ENCODE measurements at places on chromosomes 16 and 17.
A peak's percentile ranks its signal among the peaks of the same experiment; 100 is the strongest.

GRCh38 chr17:82957469-82957795, 117.6 kb upstream of the ZNF750 start:
- DNase-seq: no peak

DNA sequence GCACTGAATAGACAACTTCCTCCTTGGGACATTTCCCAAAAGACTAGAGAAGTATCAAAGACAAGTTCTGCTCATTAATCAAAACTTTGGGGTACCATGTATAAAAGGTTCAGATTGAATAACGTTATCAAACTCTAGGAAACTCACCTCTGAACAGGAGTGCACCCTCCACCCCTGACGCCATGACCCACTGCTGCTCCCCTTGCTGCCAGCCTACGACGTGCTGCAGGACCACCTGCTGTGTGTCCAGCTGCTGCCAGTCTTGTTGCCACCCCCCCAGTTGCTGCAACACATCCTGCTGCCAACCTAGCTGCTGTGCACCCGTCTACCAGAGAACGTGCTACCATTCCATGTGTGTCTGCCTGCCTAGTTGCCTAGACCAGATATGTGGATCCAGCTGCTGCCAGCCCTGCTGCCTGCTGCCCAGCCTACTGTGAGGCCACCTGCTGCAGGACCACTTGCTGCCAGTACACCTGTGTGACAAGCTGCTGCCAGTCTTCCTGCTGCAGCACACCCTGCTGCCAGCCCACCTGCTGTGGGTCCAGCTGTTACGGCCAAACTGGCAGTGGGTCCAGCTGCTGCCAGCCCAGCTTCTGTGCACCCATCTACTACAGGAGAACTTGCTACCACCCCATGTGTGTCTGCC, 13.8 kb upstream of the KRTAP9-2 start:
- no peak for DNase-seq

GRCh38 chr17:81256616-81257015, 17.5 kb downstream of the NDUFAF8 start:
- no peak for DNase-seq

DNA sequence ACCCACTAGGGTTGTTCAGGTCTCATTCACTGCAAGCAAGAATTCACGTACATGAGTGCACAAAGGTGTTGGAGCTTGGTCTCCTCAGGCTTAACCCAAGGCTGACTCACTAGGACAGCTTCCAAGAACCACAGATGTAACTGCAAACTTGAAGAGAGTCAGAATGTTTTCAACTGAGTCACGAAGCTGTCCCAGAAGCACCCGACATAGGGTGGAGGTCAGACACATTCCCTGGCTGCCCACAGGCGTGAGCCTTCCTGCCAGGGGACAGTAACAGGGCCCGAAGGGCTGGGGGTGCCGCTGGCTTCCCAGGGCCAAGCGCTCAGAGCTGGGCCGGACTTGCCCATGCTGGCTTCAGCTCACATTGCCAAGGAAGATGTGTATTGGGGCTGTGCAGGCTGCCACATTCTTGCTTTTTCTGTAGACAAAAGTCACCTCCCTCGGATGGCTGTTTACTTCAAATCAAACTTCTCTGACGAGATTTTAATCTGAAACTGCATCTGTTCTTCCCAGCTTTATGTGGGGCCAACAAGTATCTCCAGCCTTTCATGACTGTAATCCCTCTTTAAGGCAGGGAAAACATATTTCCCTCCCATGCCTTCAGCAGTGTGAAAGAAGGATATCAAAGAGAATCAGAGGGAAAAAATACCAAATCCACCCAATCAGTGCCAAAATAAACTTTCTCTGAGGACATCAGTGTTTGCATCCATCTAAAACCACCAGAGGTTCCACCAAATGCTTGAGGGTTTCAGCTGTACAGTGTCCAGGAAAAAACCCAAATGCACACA, 14.3 kb downstream of the CMTM3 start:
- no peak for DNase-seq

DNA sequence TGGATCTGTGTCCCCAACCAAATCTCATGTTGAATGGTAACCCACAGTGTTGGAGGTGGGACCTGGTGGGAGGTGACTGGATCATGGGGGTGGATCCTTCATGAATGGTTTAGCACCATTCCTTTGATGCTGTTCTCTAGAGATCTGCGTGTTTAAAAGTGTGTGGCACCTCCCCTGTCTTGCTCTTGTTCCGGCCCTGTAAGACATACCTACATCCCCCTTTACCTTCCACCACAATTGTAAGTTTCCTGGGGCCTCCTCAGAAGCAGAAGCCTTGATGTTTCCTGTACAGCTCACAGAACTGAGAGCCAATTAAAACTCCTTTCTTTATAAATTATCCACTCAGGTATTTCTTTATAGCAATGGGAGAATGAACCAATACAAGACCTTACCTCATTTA, 257.7 kb downstream of the XYLT1 start:
- no peak for DNase-seq

DNA sequence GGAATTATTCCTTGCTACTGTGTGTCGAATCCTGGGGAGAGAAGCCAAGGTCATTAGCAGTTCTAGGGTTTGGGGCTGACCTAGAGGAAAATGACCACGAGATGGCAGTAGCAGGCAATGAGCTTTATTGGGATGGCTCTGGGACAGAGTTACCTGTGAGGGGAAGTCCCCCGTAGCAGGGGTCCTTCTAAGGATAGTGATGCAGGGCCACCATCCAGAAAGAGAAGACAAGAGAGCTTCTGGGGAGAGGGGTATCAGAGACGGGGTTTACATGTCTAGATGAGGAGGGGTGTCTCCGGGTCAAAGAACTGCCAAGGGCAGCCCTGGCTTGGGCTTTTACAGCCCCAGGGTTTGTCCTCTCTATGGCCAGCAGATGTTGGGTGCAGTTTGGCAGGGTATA, 6.4 kb upstream of the GGT6 start:
- no peak for DNase-seq

DNA sequence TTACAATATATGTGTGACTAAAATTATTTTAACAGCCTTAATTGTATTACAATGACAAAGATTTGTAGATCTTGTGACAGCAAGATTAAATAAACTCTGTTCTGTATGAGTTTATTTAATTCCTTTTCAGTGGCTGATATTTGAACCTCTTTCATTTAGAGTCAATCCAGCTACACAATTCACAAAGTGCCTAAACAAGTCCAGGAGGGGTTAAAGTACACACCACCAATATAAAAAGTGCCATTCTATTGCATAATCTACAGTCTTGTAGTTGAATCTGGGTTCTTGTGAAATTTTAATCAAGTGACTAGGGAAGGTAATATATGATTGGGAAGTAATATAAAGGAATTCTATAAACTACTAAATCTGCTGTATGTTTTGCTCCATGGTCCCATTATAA, 3.9 kb upstream of the NFAT5 start:
- no peak for DNase-seq

GRCh38 chr17:12247761-12248160, 227.1 kb downstream of the MAP2K4 start:
- DNase-seq: no peak

GRCh38 chr16:17083628-17084027, 387.1 kb downstream of the XYLT1 start:
- DNase-seq: no peak

DNA sequence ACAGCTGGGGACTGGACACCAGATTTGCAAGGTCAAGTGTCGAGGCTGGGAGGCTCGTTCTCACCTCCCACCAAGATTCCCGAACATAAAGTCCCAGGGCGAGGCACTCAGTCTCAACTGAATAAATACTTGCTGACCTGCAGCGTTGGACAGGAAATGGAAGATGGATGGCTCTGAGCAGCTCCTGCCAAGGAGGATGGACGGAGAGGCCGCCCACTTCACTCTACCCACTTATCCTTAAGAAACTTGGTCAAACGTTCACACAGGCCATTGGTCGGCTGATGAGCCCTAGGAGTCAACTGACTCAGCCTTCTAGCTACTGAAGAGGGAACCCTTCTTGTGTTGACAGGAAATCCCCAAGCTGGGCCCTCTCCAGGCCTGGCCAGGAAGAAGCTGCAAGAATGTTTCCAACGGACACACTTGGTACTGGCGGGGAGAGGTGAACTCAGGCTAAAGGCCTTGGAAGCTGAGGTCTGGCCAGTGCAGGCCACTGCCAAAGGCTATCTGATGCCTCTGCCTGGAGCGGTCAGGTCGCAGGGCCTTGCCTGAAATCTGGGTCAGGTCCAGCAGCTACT, 50.0 kb downstream of the VAC14 start:
- peak; percentile 81 for DNase-seq

DNA sequence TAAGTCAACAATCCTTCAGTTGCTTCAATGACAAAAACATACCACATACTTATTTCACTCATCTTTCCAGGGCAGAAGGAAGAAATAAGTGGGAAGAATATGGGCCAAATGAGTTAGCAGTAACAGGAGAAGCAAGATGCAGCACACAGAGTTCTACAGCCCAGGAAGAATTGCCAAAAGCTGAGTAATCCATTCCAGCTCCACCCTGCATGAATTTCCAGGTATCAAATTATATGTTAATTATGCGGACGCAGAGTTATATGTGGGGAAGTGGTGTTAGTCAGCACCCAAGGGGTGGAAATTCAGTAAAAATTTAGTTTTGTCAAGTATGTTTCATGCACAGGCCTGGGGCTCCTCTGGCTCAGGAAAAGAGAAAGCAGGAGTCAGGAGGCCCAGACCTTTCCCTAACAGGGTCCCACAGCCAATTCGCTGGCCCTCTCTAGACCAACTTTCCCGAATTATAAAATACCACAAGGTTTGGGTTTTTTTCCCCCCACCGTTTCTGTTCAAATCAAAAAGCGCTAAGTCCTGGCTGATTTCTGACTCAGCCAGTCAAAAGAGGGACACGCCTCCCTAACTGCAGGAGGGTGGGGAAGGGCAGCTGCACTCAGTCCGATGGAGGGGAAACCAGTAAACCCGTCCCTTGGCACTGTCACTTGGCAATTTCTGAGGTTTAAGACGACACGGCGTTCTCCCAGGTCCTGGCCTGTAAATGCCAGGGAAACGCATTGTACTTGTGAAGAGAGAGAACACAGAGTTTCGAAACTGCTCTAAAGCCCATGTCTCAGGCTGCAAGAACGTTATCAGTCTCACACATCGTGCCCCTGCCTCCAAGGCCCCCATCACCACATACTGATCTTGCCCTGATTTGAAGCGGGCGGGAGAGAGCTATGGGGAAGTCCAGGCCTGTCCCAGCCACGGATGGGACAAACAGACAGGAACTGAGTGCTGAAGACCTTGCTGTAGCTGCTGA, 58.1 kb downstream of the ZFHX3 start:
- no peak for DNase-seq

DNA sequence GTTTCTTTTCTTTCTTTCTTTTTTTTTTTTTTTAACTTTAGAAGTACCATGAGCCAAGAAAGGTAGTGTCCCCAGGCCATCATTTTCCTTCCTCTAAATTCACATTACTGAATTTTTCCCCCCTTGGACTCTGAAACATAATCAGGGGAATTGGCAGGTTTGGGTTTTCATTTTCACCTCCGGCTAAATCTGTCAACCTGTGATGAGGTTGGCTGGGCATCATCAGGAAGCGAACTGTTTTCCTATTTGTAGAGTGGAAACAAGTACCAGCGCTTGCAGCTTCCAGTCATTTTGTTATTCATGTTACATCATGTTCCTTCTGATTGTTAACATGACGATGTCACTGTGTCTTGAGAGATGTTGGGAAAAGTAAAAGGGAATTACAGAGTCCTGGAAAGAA, 641.9 kb upstream of the RBFOX1 start:
- DNase-seq: no peak

Measured in sciatic nerve (tissue), 2 donors.